ENCODE measurements at places on chromosomes 1 and 21. TPM values are rescaled to one million over a fixed set of nuclear protein-coding genes. Genes with fewer than 3 reads are reported as not detected.

The PRDM16 gene
- total RNA-seq = not detected

The RPE65 gene
- total RNA-seq = not detected

The NBPF20 gene
- total RNA-seq = 2.9 TPM

The HHIPL2 gene
- not detected for total RNA-seq

The FAM78B gene
- 0.57 TPM for total RNA-seq

The MTMR11 gene
- total RNA-seq = 7.5 TPM

The WNT9A gene
- 3.9 TPM for total RNA-seq

The NBPF12 gene
- 5.0 TPM for total RNA-seq

The GOLT1A gene
- total RNA-seq = not detected

The WNT3A gene
- total RNA-seq = not detected

The TRIM63 gene
- total RNA-seq = not detected

The OR2T35 gene
- not detected for total RNA-seq

The KISS1 gene
- not detected for total RNA-seq

The SLC37A1 gene
- 13.7 TPM for total RNA-seq

The ALX3 gene
- total RNA-seq = not detected

The TNFRSF9 gene
- total RNA-seq = 0.96 TPM

The GCSAML gene
- not detected for total RNA-seq

The NAXE gene
- 73.1 TPM for total RNA-seq
